ENCODE measurements at places on chromosomes 16 and 17.

GRCh38 chr16:2223942-2224486 lies 623 bp downstream of the E4F1 start:
- peak; percentile 63 for DNase-seq

DNA sequence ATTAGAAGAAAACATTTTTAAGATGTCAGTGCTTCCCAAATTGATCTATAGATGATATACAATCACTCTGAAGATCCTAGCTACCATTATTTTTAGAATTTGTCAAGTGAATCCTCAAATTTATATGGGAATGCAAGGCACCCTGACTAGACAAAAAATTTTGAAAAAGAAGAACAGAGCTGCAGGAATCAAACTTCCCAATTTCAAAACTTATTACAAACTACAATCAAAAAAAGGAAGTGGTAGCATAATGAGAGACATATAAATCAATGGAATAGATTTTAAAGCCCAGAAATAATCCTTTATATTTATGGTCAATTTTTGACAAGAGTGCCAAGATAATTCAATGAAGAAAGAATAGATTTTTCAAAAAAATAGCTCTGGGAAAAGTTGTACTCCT lies 198.3 kb upstream of the KCNJ16 start:
- no peak for DNase-seq

DNA sequence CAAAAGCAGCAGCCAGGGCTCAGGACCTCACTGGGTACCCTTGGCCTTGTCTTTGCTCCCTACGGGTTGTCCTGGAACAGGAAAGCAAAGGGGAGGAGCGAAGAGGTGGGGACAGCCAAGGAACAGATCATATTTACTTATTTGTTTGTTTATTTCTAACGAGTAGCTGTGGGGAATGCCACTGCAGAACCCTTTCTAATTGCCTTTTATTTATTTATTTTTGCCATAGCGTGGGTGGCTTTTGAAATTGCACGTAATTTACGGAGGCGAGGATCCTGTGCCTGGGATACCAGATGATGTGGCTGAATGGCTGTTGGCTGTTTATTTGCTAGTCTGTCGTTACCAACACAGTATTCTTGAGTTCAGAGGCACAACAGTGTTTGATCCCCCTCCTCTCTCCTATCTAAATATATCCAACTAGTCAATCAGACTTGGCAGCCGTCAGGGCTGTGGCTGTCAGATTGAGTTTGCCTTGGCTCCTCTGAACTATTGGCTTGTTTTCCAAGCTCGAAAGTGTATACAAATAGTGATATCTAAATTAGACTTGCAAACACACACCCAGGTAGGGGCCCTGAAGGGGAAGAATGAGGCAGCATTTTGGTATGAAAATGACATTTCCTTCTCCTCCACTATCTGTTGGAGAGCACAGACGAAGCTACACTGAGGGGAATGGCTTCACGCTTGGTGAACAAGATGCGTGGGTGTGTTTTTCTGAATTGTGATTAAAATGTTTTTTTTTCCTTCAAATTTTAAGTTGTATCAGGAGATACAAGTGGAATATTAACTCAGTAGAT lies 110.4 kb downstream of the MSI2 start:
- peak; percentile 23 for DNase-seq

DNA sequence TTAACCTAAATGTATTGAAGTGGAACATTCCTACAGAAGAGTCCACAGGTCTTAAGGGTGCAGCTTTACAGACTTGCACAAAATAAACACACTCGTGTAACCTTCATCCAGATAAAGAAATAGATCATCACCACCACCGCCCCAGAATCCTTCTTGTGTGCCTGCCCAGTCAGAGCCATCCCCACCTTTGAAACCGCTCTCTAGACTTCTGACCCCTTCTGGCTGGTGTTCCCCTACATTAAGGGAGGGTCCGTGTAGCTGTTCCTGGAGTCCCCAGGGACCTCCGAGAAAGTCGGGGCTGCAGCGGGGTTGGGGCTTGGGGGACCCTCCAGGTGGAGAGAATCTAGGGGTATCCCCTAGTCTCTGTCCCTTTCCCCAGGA lies 9.4 kb downstream of the TBX4 start:
- DNase-seq: no peak

GRCh38 chr17:70078994-70079531 lies 4.0 kb downstream of the KCNJ16 start:
- DNase-seq: no peak

DNA sequence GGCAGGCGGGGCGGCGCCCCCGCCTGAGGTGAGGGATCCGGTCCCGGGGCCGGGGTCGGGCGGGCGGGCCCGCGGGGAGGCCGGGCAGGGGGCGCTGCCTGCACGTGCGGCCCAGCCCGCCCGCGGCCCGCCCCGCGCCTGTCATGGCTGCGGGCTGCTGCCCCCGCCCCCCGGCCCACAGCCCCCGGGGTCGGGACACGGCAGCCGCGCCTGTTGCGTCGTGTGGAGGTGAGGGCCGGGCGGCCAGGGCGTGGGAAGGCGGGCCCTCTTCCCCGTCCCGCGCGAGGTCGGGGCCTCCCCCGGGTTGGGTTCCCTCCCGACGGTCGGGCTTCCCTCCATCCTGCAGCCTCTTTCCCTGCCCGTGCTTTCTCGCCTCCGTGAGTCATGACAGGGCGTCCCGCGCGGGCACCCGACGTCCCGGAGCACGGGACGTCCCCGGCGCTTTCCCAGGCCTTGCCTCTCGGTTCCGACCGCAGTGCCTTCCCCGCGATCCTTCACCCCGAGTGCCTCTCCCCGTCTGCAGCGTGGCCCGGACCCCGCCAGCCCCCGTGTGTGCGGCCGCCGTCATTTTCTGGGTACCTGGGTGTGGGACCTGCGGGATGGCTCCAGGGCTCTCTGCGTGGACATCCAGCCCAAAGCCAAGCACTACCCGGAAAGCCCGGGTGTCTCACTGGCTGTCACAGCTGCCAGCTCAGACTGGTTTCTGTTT lies 76.7 kb downstream of the CHD9 start:
- DNase-seq: peak; percentile 40

- no peak for DNase-seq
Observed at GRCh38 chr16:21222495-21223337, 10.8 kb upstream of the ANKS4B start.

DNA sequence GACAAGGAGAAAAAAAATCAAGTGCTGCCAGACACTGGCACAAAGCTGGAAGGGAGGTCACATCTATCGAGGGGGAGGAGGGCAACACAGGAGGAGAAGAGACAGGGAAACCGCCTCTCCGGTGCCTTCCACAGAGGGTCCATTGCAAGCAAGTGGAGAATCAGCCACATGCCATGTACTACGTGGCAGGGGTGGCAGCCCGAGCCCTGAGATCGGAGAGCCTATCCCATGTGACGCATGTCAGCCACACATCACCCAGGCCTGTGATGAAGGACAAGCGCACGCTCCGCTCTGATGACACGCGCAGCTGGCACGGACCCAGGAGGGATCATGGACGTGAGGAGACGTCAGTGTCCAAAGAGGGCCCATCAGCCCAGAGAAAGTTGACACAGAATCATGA lies 30.1 kb downstream of the ADCY9 start:
- no peak for DNase-seq

GRCh38 chr16:51556694-51557340 lies 405.7 kb upstream of the SALL1 start:
- peak; percentile 88 for DNase-seq

- no peak for DNase-seq
Observed at GRCh38 chr17:17944743-17945142, 27.5 kb downstream of the TOM1L2 start.

- DNase-seq: no peak
Observed at GRCh38 chr16:85620374-85620773, 7.3 kb downstream of the GSE1 start.

GRCh38 chr17:48800626-48801217 lies 16.3 kb downstream of the TTLL6 start:
- no peak for DNase-seq

GRCh38 chr17:57530508-57530907 lies 214.6 kb downstream of the CCDC182 start:
- peak; percentile 16 for DNase-seq
